ENCODE measurements at places on chromosomes 12 and 14.

GRCh38 chr12:126668538-126668937 is 1598.4 kb upstream of the TMEM132C start:
- no peak for DNase-seq

- peak; percentile 51 for DNase-seq
These were observed at the start of gene ST8SIA1 for GRCh38 chr12:22334410-22335100. ST8SIA1 (minus strand) TSS chr12:22334707; CDS start chr12:22334232, 475 bp downstream.

DNA sequence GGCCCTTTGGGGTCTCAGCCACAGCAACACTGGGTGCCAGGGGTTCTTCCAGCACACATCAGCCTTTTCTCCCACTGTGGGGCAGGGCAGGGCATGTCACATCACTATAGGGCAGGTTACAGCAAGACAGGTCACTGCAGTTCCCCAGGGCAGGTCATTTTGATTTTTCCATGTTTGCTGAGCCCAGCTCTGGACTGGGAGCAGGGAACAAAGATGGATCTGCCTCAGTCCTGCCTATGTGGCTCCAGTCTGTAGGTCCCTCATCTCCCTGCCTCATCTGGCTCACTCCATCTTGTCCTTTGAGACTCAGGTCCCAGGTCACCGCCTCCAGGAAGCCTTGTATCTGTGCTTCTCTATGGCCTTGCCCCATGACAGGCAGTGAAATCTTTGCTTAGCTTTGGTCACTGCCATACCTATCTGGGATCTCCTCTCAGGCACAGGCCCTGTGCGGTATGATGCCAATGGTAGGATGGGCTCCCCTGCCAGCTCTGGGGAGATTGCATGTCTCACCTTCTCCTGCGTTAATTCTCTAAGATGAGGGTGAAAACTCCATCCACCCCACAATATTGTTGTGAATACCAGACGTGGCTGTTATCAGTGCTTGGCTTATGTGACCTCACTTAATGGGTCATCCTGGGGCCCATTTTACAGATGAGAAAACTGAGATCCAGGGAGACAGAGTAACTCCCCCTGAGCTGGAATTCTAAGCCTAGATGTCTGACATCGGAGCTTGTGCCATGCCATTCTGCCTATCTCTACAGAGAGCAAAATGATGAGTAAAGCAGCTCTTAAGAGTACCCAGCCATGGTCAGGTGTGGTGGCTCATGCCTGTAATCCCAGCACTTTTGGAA is 1.5 kb downstream of the SERPINA6 start:
- no peak for DNase-seq

DNA sequence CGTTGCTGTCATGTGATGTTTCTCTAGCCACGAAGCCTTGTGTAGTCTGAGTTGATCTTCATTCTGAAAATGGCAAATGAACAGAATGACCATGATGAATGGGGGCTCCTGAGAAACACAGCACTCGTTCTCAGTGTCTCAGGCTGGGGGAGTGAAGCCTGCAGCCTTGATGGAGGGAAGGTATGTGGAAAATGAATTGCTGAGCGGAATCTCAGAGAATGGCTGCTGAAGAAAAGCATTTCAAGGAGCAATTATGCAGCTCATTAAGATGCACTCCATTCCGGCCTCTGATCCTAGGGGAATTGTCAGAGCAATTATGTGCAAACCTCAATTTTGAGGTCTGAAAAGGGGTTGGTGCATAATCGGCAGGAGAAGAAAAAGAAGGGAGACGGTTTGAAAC is 167.1 kb downstream of the CHST11 start:
- no peak for DNase-seq

- DNase-seq, result no peak
These were observed 58.7 kb downstream of the SUSD6 start for GRCh38 chr14:69670093-69670492.

DNA sequence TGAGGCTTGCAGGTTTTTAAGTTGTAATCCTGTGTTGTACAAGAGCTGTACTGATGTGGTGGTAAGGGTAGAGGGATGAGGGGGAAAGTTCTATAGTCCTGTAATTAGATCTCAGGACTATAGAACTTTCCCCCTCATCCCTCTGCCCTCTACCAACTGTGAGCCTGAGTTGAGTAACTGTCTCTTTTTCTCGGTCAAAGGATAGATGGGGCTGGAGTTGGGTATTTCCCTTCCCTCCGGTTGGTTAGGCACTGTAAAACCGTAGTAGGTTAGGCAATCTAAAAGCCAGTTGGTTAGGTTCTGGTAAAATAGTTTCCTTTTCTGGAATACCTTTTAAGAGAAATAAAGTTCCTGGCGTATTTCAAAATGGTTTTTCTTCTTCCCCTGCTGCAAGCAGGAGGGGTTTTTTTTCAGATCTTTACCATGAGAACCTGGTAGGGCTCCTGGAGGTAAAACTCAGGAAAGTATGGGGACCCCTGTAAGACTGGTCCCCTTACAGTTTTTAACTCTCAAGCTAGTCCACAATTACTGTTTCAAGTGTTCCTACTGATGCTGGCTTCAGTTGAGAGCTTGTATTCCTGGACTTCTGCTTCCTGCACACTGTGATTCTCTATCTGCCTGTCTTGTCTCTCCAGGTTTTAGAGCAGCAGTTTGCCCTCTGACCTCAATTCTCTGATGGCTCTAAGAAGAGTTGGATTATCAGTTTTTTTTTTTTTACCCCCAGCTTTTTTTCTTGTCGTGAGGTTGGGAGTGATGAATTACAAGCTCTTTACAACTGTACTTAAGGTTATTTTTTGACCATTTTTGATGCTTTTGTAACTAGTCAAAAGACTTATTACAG is 58.7 kb downstream of the FUT8 start:
- DNase-seq, result no peak

- no peak for DNase-seq
These were observed 114.6 kb upstream of the RMST start for GRCh38 chr12:97347956-97348355.

DNA sequence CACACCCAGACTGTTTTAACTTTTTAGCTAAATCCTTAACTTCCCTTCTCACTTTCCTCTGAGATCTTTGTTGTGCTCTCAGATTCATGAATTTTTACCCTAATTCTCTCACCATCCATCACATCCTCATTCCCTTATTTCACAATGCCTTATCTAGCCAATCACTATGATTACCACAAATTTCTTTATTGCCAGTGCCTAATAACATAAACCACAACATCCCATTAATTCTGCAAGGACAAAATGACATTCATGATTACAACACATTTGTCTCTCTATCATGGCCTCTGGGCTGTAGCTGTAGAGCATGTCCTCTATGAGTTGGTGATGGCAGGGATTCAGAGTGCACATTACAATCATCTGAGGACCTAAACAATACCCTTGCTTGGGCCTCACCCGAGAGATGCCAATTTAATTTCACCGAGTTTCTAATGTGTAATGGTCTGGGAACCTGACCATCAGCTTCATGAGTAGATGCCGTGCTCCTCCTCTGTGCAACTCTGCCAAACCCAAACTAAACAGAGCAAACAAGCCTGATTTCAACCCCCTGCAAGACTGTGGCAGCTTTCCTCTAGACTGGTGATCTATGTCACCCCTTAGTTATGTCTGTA is 99.3 kb downstream of the SPTSSA start:
- no peak for DNase-seq

GRCh38 chr12:38490941-38491340 is 174.4 kb downstream of the ALG10B start:
- no peak for DNase-seq

- no peak for DNase-seq
These were observed 66.3 kb downstream of the ESR2 start for GRCh38 chr14:64227856-64228255.

DNA sequence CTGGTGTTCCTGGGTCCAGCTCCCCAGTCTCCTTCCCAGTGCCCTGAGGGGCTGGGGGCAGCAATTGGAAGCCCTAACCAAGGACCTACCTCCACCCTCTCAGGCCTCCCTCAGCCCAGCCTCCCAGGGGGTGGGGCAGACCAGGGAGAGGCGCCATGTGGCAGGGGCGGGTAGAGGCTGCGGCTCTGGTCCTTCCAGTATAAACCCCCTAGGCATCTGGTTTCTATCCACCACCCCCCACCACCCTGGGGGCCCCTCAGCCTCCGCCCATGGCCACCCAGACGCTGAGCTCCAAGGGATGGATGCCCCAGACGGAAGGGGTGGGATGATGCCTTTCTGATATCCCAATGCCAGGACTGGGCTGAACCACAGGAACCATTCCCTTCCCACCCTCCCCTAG is 2.8 kb upstream of the SP7 start:
- no peak for DNase-seq

GRCh38 chr14:39113685-39114072 is 444 bp upstream of the GEMIN2 start:
- no peak for DNase-seq

DNA sequence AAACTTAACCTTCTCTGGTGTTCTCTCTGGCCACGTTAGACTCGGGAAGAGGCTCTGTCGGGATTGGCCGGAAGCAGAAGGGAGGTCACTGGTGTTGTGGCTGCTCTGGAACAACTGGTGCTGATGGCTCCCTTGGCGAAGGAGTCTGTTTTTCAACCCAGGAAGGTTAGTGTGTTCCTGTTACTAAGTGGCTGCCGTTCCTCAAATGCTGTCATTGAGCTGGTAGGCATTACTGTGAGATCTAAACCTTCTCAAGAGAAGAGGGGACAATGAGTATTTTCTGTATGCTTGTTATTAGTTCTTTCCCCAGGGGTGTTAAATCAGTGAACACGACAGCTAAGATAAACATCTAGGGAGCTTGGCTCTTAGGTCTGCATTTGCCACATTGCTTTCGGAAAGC is 18.3 kb downstream of the POP5 start:
- no peak for DNase-seq

DNA sequence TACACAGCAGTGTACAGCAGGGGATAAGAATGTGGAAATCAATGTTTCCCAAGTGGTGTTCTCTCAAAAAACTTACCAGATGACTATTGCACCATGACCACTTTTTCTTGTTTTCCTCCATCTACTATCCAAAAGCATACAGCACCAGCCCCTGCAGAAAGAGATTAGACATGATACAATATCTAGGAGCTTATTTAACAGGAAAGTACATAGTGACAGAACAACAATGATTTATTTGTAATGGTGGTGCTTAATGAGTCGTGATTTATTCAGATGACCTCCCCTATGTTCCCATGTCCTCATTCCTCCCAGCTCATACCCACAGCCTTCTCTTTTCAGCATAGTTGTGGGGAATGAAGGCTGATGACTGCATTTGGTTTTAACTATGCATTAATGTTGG is 413.6 kb downstream of the BTG1 start:
- no peak for DNase-seq

DNA sequence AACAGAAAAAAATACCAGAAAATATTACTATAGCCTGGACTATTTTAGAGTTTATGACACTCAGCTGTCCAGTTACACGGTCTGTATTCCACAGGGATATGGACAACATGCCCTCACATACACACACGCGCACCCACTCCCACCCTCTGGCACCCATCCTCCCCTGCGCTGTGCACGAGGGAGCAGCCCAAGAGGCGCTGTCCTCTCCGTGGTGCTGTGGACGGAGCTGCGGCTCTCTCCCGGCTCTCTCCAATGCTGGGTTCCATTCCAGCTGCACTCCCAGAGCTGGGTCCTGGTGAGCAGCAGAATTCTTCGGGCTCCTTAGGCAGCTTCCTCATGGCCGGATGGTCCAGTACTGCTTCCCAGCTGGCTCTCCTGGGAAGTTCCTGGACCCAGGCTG is 6.0 kb upstream of the NGB start:
- no peak for DNase-seq

DNA sequence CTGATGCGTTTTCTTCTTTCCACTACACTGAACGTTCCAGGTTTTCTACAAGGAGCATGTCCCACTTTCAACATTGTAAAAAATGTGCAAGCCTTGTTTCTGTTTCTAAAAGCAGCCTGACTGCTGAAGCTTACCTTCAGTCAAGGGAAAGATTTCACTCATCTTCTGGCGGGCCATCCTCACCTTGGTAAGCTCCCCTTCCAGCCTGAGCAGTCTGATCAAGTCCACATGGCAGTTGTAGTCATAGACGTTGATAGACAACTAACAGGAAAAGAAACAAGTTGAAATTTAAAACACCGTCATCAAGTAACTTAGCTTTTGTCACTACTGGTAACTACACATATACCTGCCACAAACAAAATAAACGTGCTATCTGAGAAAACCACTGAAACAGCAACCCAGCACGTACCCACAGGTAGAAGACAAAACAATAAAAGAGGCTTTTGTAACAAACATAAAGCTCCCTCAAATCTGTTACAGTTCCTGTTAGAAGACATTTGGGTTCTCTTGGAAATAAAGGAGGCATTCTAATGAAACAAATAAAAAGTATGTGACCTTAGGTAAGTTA is 11.9 kb downstream of the SART3 start:
- peak; percentile 8 for DNase-seq

GRCh38 chr12:47740606-47741339 is 15.5 kb upstream of the ENDOU start:
- no peak for DNase-seq

DNA sequence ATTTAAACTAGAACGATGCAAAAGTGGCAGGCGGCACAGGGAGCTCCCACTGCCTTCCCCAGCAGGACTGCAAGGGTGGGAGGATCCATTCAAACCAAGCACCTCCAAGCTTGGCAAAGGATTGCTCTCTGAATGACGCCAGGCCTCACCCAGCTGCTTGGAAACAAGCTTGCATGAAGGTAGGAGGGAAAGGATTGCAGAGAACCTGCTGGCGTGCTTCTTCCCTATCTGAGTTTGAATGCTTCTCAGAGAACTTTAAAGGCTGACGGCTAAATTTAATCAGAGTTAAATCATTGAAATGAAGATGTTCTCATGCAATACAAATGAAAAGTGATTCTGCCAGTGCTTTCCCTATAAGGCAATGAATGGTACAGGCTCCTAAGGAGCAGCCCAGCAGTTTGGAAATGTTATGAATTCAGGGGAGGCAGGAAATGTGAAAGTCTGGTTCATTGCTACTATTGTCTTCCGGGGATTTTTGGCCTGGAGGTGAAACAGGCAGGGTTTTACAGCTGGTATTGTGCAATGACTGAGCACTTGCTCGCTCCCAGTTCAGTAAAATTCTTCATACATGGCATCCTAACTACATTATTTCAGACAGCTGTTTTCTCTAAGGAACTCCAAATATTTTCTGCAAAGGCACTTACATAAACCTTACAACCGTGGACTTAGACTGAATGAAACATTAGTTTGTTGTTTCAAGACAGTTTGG is 31.9 kb upstream of the DUSP6 start:
- no peak for DNase-seq

DNA sequence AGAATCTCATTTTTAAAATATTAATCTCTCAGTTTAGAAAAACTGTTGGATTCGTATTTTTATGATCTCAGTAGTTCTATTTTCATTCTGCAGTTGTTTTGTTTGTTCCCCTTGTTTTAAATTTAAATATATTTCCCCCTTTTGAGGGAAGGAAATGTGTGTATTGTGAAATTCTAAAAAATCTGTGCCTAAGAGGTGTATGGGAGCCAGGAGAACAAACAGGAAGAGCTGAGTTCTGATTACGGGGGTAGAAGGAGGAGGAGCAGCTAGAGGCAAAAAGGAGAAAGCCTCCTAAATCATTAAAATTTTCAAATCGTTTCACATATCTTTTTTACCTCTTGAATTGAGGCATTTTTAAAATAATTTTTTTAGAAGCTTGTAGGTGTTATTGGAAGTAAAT is 2.3 kb downstream of the RDH12 start:
- DNase-seq, result no peak

GRCh38 chr12:128286970-128287369 is 20.0 kb downstream of the TMEM132C start:
- no peak for DNase-seq
